ENCODE measurements at places on chromosomes 2 and 18. TPM values are rescaled to one million over a fixed set of nuclear protein-coding genes. Genes with fewer than 3 reads are reported as not detected.

Gene CREG2
- total RNA-seq = not detected

Gene CCDC74B
- total RNA-seq = 15.3 TPM

DNA sequence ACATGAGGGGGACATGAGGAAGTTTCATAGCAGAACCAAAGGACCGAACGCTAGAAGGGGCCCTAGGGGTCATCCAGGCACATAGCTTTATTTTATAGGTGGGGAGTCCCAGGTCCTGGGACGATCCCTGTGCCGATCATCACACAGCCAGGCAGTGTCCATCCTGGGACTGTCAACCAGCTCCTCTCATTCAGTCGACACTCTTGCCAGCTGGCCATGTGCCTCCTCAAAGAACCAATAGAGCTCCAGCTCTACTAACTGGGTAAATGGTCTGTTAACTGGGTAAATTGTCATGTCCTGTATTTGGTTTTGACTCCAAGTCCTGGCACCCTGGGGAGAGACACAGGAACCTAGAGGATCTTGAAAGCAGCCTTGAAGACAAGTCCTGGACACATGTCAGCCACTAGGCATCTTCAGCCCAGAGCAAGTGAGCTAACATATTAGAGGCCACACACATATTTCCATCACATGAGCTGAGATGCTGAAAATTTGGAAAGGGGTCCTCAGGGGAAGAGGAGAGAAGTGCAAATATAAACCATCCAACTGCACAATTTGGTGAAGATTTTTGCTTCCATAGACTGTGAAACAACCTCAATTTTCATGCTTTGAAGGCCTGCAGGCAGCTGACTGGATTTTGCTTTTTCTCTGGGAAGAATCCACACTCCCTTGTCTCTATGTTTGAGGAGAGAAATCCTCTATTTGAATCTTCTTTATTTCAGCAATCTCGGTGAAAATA is 361.1 kb upstream of the SLC14A2 start:
- no peak for DNase-seq

GRCh38 chr2:138029276-138029675 is 65.0 kb downstream of the HNMT start:
- no peak for DNase-seq

DNA sequence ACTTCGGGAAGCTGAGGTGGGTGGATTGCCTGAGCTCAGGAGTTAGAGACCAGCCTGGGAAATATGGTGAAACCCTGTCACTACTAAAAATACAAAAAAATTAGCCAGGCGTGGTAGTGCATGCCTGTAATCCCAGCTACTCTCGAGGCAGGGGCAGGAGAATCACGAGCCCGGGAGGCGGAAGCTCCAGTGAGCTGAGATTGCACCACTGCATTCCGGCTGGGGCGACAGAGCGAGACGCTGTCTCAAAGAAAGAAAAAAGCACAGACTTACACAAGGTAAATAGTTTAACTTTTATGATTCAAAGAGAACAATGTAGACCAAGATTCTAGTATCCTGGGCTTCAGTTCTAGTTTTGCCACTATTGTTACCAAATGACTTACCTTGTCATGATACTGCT is 37.4 kb downstream of the NCKAP1 start:
- DNase-seq = no peak

- DNase-seq = no peak
Measured at GRCh38 chr18:1581581-1581980, 676.9 kb downstream of the ADCYAP1 start.

Gene FHOD3
- total RNA-seq = 11.4 TPM

- DNase-seq = no peak
Measured at GRCh38 chr2:138147796-138148195, 183.5 kb downstream of the HNMT start.

DNA sequence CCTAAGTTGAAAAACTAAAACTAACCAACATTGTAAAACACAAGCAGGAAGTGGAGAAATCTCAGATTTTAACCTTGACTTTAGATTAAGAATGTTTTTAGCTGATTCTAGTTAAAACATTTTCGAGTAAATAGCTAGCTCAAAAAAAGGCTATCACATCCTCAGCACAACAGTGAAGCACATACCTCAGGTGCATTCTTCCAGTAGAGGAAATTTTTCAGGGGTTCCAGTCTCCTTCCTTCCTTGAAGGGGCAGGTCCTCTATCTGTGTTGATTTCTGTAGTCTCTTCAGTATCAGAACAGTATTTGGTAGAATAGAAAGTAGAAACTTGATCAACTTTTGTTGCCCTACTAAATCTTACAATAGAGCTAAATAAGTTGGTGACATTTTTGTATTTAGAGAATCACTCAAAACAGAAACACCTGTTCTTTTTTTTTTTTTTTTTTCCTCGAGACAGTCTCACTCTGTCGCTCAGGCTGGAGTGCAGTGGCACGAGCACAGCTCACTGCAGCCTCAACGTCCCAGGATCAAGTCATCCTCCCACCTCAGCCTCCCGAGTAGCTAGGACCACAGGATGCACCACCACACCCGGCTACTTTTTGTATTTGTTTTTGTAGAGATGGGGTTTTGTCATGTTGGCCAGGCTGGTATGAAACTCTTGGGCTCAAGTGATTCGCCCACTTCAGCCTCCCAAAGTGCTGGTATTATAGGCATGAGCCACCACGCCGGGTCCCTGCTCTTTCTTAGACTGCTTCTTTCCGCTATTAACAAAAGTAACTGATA is 6.9 kb upstream of the GPR155 start:
- DNase-seq = no peak

Gene OR6B2
- total RNA-seq = not detected

Gene THAP4
- 55.0 TPM for total RNA-seq

- DNase-seq = no peak
Measured at GRCh38 chr2:158701101-158701500, 94.0 kb upstream of the DAPL1 start.

DNA sequence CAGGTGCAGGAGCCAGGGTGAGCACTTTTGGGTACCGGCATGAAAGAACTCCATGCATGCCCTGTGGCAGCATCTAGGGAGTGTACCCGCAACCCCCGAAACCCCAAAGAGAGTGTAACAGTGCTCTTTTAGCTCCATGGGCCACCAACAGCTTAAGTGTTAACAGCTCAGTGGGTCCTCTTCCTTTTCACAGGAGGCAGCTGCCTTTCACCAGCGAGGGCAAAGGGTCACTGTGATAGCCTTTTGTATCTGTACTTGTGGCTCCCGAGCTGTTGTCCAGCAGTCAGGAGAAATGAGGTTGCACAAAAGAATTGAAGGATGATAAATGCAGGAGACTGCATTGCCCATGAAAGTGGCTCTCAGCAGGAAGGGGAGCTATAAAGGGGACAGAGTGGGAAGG is 1166.3 kb upstream of the ACVR2A start:
- no peak for DNase-seq

GRCh38 chr2:200575957-200576356 is 9.9 kb upstream of the AOX1 start:
- no peak for DNase-seq

Gene FAM124B
- not detected for total RNA-seq

Gene CNRIP1
- not detected for total RNA-seq

Gene DAW1
- total RNA-seq = not detected

- no peak for DNase-seq
Measured at GRCh38 chr2:222448748-222449181, 24.4 kb downstream of the SGPP2 start.
